SJSA1 (cell line): ENCODE measurements at places on chromosomes 2 and 18. TPM values are rescaled to one million over a fixed set of nuclear protein-coding genes. Genes with fewer than 3 reads are reported as not detected.

The ILKAP gene
- 14.5 and 20.2 TPM in 2 replicates for total RNA-seq

The WNT10A gene
- total RNA-seq = not detected in 2 replicates

The SCYGR1 gene
- not detected in 2 replicates for total RNA-seq

The CTLA4 gene
- not detected in 2 replicates for total RNA-seq

The SERPINB10 gene
- total RNA-seq = 1.7 TPM in 1 of 2 replicates, not detected in the other

The IL1F10 gene
- total RNA-seq = not detected in 2 replicates

The MCEE gene
- total RNA-seq = 6.2 and 9.6 TPM in 2 replicates

The HJURP gene
- total RNA-seq = 73.2 and 81.4 TPM in 2 replicates

The DUSP19 gene
- 5.1 and 8.5 TPM in 2 replicates for total RNA-seq

The DGKD gene
- total RNA-seq = 9.7 and 16.0 TPM in 2 replicates

The TUBA3E gene
- total RNA-seq = not detected in 2 replicates

The DSG2 gene
- total RNA-seq = 48.2 and 65.5 TPM in 2 replicates

The SLC11A1 gene
- 0.05 TPM in 1 of 2 replicates, not detected in the other for total RNA-seq

The FN1 gene
- 498 and 887 TPM in 2 replicates for total RNA-seq

The HK2 gene
- total RNA-seq = 5.0 and 7.1 TPM in 2 replicates

The TAF4B gene
- total RNA-seq = 1.3 and 2.7 TPM in 2 replicates
